NT2/D1 (cell line): ENCODE measurements at places on chromosomes 13 and 19.

- no peak for DNase-seq
These were observed 138.1 kb upstream of the KL start for GRCh38 chr13:32878163-32878562.

- no peak for DNase-seq
These were observed 101.2 kb downstream of the WASF3 start for GRCh38 chr13:26658448-26659385.

DNA sequence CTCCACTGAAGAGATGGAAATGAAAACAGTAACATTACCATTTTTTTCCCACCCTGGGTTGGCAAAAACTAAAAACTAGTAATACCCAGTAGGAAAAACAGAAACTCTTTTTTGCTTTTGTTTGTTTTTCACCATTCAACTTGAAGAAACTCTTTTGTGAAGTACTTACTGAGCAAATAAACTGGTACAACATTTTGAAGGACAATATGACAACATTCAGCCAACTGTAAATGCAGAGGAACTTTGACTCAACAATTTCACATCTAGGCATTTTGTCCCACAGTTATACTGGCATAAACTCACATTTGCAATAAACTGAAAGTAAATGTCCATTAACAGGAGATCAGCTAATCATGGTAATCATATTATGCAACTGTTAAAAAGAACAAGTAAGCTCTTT is 152.5 kb downstream of the RNF17 start:
- DNase-seq: no peak

DNA sequence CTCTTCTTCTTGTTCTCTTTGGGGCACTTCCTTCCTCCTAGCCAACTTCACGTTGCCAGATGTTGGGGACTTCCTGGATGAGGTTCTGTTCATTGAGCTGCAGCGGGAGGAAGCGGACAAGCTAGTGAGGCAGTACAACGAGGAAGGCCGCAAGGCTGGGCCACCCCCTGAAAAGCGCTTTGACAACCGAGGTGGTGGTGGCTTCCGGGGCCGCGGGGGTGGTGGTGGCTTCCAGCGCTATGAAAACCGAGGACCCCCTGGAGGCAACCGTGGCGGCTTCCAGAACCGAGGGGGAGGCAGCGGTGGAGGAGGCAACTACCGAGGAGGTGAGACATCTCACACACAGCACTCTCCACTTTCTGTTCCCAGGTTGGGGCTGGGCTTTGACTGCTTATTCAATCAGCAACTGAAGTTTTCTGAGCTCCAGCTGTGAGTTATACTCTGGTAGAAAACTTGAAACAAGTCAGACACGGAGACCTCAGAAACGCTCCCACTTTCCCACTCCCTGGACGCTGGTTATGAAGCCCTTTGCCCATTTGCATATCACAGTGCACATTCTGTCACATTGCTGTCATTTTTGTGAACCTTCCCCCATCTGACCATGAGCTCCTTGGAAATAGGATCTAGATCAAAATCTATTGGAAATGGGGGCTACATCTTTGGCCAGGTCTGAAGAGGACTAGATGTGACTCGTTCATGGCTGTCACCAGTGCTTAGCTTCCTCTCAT is 7.2 kb upstream of the CCDC97 start:
- DNase-seq: no peak

GRCh38 chr13:79037197-79037596 is 368.9 kb downstream of the RBM26 start:
- DNase-seq: no peak

DNA sequence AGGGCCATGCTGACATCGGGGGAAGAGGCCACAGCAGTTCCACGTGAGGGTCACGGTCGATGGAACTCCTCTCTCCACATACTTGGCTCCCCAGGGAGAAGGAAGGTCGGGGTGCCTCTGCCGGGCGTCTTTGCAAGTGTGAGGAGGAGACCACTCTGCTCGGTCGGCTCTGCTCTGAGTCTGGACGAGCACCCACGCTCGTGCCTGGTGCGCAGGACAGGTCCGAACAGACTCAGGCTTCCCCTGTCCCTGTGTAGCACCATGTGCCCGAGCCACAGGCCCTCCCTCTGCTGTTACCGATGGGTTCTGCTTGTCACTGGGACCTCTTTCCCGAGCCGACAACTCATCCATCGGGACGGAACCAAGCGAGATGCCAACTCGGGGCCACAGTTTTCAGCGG is 35.1 kb downstream of the TMEM255B start:
- no peak for DNase-seq

DNA sequence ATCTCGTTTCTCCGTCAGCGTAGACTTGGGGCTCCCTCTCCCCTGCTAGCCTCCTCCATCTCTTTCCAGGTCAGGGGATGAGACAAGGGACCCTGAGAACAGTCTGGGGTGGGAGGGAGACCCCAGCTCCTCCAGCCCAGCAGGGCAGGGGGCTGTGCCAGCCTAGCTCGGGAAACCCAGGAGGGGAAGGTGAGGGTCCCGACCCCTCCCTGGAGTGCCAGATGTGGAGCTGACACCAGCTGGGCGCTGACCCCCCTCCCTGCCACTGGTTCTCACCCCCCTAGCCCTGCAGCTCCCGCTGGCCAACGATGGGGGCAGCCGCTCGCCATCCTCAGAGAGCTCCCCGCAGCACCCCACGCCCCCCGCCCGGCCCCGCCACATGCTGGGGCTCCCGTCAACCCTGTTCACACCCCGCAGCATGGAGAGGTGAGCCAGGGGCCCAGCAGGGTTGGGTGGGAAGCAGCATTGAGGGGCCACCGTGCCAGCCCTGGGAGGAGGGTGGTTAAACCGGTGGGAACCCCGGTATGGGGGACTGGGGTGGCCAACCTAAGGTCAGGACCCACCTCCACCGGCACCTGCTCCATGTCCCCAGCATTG is 5.1 kb upstream of the TGFBR3L start:
- no peak for DNase-seq

- DNase-seq: no peak
These were observed 156.8 kb downstream of the FLT1 start for GRCh38 chr13:28338006-28338574.
